ENCODE measurements at places on chromosomes 7 and 10.

- DNase-seq, result no peak
Observed at GRCh38 chr10:129792141-129792540, 171.9 kb downstream of the EBF3 start.

GRCh38 chr7:124765401-124766352 is at the start of gene GPR37:
TSS of gene GPR37 (minus strand) at chr7:124765792. CDS start at chr7:124764976, 816 bp downstream.
- DNase-seq, result peak; percentile 1

DNA sequence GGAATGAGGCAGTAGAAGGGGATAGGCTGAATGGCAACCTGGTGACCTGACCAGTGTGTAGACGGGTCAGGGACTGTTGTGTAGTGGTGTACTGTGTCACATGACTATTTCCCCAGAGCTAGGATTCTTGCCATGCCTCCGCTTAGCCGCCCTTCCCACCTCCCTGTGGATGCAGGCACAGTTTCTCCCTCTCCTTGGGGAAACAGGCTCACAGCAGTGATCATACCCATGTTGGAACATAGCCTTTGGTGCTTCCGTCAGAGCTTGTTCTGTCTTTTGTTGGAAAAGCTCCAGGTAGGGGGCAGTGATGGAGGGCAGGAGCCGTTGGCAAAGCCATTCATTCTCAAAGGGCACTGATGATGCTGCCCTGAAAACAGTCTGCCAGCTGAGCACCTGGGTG is 44.3 kb downstream of the OGDH start:
- no peak for DNase-seq

DNA sequence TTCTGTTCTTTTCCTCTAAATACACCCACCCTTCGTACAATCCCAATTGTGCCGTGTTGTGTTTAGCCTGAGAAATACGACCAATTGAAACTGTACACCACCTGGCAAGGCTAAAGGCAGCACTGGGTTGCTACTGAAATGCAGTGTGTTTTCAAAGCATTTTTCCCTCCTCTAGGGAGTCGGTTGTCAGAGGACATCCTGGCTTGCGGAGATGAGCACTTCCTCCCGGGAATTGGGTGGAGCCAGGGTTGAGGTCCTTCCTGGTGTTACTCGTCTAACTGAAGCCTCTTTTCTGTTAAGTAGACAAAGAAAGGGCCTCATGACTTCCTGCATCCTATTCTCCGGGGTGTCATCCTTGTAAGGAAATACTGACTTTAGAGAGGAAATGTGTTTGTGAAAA is 133.5 kb downstream of the MTPAP start:
- DNase-seq, result no peak

DNA sequence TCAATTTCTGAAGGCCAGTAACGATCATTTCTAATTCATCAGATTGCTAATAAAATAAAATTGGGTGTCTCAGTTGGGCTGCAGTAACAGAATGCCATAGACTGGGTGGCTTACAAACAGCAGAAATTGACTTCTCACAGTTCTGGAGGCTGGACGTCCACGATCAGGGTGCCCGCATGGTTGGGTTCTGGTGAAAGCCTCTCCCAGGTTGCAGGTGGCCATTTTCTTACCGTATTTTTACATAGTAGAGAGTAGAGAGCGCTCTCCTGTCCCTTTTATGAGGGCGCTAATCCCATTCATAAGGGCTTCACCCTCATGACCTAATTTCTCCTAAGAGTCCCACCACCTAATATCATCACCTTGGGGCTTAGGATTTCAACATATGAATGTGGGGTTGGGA is 106.0 kb downstream of the SPAG6 start:
- DNase-seq, result no peak

DNA sequence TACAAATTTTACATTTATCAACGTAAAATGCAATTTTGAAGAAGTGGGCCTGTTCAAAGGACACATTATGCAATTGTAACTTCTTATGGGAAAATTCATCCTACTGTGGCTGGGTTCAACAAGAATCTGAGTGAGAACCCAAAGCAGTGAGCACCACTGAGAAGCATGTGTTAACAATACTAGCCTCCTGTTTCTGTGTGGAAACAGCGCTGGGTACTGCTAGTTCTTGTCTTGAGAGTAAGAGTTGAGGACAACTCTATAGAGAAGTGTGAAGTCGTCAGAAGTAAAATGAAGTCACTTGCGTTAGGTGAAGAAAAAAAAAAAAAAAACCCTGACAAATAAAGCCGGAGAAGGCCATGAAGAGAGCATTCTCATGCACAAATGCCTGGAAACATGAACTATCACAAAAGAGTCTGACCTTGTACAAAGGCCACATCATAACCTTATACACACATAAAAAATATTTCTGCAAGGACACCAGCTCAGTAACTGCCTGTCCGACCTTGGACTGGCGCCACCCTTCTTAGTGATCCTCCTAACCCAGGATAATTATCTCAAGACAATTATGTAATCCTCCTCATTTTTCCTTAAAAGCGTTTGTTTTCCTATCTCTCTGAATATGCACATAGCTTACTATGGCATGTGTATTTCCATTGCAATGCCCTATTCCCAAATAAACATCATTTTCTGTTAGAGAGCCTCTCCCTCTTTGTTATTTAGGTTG is 554.9 kb downstream of the HTR7 start:
- no peak for DNase-seq

DNA sequence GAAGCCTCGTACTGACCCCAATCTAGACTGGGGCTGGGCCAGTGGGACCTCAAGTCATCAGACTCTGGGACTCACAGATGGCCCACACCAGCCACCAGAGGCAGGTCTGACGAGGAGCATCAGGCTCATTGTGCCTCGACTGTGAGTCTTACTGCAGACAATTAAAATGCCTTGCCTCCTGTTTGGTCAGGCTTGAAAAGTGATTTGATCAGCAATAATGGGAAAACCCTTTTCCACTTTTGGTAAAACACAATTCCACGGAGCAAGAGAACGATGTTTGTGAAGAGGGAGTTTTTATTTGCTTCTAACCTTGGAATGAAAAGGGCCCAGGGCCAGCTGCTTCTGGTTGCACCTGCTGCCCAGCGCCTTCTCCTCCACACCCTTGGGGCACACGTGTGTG is 43.9 kb downstream of the C10orf143 start:
- DNase-seq, result no peak

- DNase-seq, result no peak
Observed at GRCh38 chr7:111180338-111180737, 89.4 kb downstream of the LRRN3 start.

- DNase-seq, result no peak
Observed at GRCh38 chr7:63112764-63113712, 885.6 kb upstream of the ZNF722 start.

- no peak for DNase-seq
Observed at GRCh38 chr10:77906951-77907421, 19.6 kb downstream of the DLG5 start.

- DNase-seq, result no peak
Observed at GRCh38 chr10:43045631-43046287, 31.1 kb upstream of the RET start.

DNA sequence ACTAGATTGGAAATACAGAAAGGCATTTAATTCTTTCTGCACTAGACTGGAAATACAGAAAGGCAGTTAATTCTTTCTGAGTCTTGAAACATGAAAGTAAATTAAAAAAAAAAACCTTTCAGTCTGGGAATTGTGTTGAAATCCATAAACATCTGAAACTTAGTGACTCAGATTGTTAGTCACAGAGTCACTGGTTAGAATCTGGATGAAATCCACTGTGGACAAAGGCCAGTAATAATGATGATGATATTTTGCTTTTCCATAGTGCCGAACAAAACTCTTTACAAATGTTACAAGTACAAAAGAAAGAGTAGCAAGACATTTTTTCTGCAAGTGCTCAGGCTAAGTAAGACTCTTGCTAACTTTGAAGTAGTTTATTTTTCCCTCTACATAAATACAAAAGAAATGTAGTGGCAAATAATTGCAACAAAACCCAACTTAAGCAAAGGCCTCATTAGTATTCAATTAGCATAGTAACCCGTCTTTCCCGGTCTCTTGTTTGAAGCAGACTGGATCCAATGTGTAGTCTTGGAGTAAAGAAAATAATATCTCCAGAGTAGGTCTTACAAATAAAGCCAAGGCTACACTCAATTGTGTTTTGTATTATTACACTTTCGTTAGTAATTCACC is 5.8 kb upstream of the PRTFDC1 start:
- DNase-seq, result no peak

DNA sequence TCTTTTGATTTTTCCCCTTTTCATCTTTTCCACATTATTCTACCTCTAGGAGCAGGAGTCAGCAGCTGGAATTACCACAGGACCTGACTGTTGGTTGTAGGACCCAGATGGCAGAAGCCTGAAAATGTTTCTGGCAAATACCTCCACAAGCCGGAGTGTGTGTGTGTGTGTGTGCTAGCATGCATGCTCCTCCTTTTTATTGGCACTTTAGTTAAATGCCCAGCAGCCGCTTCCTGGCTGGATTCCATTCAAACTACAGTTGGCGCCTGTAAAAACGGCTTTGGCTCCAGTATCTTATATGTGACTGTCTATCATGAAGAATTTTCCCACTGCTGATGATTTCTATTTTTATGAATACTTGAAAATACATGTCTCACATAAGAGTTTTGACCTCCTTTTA is 319.7 kb upstream of the SP4 start:
- no peak for DNase-seq

DNA sequence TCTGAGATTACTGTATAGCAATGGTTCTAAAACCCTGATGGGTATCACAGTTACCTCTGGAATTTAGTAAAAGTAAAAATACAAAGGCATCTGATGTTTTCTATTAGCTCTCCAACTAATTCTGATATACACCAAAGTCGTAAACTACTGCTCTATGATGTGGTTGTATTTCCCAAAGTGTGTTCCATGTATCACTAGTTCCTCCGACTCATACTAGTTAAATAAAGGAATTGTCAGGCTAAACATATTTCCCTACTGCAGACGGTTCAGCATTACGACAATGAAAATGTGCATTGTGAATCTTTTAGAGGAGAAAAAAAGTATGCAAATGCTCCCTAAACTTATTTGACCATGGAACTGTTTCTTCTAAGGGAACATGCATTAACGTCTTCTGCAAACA is 38.9 kb downstream of the ZNF365 start:
- no peak for DNase-seq

- no peak for DNase-seq
Observed at GRCh38 chr7:107405559-107405958, 64.3 kb upstream of the GPR22 start.

GRCh38 chr10:13390604-13391522 is 42.8 kb upstream of the SEPHS1 start:
- no peak for DNase-seq

DNA sequence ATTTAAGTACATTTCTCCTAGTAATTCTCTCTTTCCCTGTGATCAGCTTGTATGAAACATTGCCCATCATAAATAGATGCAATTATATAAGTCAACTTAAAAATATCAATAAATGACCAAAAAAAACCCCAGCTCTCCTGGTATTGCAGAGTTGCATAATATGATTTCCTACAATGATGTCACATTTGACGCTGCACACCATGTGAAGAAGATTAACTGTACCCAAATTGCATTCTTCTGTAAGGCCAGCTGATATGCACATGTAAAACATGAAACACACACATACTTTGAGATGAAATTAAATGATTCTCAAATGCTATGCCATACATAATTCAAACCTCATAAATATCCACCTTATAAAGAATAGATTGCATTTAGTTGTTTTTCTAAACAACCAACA is 115.5 kb downstream of the AGMO start:
- no peak for DNase-seq

DNA sequence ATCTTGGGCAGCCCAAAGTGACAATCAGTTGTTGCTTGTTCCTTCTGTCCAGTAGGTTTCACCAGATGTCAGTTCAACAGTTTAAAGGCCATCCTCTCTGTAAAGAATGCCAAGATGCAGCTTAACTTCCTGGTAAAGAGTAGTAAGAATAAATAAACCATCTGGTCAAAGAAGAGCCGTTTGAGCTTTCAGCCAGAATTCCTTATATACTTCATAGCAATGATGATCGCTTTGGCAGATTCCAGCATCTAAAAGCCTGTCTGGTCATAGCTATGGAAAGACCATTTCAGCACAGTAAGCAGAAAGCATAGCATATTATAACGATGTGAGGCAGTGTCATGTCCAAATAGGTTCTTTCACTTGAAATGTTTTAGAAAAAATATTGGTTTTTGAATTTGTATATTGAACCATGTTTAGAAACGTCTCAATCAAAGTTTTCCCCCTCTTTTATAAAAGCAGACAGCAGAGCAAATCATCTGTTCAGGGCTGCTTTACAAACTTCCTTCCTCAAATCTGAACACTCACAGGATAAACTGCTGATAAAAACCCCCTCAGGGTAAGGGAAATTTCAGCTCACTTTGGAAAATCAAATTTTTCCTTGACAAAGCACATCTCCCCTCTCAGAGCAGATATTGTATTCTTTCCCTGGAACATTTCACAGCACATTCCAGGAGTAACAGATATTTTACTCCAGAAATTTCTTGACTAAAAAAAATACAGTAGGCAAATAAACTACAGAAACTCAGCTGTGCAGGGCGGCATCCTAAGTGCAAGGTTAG is 184.1 kb downstream of the NOC3L start:
- DNase-seq, result no peak

GRCh38 chr10:35895331-35895730 is 253.2 kb upstream of the FZD8 start:
- DNase-seq, result no peak

- DNase-seq, result no peak
Observed at GRCh38 chr10:72561745-72562166, 64.1 kb downstream of the MICU1 start.

DNA sequence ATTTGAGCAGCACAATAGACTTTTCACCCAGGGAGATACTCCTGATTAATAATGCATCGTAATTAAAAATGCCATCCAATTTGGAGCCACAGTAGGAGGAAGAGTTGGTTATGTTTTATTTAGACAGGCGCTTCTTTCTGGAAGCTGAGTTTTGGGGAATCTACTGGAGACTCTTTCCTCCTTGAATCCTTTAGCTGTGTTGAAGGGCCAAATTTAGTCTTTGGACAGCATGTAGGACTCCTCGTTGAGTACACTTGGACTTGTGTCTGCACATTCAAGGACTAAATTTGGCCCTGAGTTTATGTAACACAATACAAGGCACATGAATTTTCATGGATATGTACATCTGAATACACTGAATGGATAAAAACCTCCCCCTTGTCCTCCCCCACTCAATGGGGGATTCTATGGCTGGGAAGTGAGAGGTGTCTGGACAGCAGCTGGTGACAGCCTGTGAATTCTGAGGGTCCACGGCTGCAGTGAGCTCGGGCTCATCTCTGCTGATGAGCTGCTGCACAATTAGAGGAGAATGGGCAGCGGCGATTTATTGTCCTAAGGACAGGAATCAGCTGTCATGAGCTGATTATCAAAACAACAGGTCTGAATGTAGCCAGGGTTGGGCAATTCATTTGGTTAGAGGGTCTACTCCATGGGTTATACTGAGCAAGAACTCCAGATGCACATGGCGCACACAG is 95.2 kb downstream of the PRTFDC1 start:
- DNase-seq, result no peak

GRCh38 chr10:119500821-119501220 is 41.7 kb downstream of the RGS10 start:
- no peak for DNase-seq

GRCh38 chr7:10315881-10316280 is 657.8 kb upstream of the PHF14 start:
- DNase-seq, result no peak

DNA sequence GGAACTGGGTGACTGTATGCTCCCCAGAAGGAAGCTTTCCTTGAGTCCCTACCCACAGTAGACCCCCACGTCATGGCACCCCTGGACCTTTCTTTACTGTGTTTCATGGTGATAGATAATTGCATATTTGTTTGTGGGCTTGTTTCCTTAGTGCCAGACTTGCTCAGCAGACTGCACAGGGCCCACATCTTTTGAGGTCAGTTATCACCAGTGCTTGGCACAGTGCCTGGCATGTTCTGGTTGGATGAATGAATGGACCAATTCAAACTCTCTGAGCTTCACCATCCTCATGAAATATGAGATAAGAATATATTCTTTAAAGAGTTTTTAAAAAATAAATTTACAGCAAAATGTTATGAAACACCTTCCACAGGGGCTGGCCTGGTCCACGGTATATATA is 78.4 kb upstream of the EMX2 start:
- DNase-seq, result no peak

Data from CD4-positive, alpha-beta T cell treated with Interleukin-10 for 1 hour (primary cell).